ENCODE measurements at places on chromosomes 1 and 21.

GRCh38 chr1:8493916-8494540 is 176.1 kb downstream of the SLC45A1 start:
- DNase-seq: no peak

DNA sequence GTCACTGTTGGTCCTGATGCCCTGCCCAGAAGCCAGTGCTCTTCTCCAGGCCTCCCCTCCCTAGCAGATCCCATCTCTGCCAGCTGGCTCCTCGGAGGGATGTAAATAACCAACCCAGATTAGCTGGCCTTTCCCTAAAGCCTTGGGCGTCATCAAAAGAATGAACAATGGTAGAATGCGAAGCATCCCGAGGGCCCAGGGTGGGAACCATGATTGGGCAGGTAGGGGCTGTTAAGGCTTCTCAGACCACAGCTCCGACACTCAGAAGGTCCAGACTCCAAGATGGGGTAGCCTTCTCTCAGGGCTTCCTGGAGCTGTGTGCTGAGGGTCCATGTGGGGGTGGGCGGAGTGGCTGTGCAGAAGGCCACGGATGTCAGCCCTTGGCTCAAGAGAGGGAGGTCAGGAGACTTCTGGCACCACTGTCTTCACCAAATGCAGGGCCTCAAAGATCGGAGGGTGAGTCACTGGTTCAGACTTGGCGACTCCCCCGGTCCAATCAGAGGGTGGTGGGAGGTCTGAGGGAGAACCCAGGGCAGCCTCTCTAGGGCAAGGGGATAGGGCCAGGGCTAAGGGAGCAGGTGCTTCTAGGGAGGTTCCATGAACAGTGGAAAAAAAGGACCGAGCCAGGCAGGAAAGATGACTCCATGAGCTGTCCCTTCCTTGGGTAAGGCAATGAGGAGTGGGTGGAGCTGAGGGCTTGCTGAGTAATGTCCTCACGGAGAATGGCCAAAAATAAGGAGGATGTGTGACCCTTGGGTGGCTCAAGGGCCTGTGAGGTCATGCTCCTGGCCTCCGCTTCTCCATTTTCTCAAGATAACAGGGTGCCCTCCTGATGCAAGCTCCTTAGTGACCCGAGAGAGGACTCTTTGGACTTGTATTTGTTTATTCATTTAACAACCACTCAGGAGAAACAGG is 58.4 kb upstream of the EPS8L3 start:
- peak; percentile 89 for DNase-seq

DNA sequence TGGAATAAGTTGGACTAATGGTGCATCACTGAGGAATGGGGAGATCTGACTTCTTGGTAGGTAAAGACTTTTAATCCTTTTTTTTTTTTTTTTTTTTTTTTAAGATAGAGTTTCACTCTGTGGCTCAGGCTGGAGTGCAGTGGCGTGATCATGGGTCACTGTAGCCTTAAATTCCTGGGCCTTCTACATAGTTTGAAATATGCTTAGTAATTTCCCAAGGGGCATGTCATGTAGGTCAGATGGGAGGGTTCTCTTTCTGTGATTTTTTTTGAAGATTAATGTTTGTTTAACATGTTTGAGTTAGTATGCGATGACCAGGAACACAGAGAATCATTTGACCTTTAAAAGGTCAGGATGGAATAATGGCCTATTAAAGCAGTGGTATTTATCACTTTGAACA is 129.1 kb downstream of the S1PR1 start:
- peak; percentile 47 for DNase-seq

DNA sequence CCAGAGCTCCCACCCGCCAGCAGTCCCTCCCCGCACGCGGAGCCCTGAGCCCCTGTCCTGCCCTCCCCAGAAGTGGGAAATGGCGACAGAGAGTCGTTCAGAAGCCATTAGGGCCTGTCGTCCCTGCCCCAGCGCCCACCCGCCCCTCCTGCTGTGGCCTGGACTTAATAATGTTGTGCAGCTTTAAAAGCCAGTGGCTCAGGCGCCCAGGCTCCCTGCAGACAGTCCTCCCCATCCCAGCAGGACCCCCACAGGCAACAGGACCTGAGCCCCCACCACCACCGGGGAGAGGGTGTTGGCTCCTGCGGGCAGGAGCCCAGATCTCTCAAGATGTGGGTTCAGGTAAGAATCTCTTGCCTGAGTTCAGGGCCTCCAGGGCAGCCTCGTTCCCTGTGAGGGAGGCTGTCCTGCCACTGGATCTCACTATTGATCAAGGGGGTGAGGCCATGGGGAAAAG is 125.3 kb upstream of the RUNX3 start:
- DNase-seq: no peak

DNA sequence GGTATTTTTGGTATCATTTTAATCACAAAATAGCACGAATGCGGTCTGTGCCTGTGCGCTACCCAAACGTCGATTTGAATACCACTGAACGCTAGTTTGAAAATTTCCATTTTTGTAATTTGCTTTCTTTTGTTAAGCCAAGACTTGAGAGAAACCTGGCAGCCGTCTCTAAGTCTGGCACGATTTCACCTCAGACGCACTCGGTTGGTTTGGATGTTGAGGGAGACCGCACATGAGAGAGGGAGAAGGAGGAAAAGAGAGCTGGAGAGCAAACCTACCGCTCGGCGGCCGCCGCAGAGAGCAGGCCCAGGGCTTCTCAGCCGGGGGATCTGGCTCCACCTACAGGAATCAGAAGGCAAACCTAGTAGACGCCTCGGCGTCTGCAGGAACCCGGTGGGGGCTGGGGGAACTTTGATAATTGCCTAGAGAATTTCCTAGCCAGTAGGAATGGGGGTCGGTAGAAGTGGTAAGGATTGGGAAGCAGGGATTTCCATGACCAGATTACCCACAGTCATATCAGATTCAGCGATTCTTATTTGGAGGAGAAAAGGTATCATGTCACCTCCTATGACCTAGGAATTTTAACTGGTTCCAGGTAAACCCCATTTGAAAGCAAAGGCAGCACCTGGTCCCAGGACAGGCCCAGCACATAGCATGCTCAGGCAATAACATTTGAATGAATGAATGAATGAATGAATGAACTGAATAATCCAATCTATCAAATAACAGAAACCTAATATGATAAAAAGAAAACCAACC is 83.2 kb downstream of the TM2D1 start:
- DNase-seq: peak; percentile 79

GRCh38 chr1:27979151-27979858 is 19.5 kb downstream of the XKR8 start:
- peak; percentile 79 for DNase-seq

- DNase-seq: no peak
Measured at GRCh38 chr1:180933141-180933540, 20.4 kb downstream of the KIAA1614 start.

- no peak for DNase-seq
Measured at GRCh38 chr1:205312866-205313562, 8.5 kb downstream of the NUAK2 start.

GRCh38 chr1:112472142-112472541 is 36.6 kb upstream of the WNT2B start:
- DNase-seq: no peak

DNA sequence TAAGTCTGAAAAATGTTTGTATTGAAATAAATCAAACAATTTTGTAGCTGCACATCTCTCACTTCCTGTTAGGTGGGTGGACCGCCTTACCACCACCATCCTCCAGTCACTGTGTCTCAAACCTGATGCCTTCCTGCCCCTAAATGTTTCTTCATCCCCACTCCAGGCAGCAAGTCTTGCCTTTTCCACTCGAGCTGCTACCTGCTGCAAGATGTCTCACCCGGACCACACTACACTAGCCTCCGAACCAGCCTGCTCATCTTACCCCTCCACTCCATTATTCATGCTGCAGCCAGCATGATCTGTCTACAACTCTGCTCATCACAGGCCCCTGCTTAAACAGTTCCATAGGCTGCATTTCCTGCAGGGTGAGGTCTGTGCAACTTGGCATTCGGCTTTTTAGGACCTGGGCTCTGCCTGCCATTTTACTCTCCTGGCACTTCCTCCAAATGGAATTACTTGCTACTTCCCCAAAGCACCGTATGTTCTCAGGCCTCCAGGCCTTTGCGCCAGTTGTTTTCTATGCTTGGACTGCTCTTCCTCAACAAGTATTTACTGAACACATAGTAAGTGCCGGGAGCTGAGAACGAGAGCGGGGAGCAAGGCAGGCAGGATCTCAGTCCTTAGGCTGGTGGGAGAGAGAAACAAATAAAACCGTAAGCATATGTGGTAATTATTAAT is 5.2 kb upstream of the SF3A3 start:
- DNase-seq: no peak

DNA sequence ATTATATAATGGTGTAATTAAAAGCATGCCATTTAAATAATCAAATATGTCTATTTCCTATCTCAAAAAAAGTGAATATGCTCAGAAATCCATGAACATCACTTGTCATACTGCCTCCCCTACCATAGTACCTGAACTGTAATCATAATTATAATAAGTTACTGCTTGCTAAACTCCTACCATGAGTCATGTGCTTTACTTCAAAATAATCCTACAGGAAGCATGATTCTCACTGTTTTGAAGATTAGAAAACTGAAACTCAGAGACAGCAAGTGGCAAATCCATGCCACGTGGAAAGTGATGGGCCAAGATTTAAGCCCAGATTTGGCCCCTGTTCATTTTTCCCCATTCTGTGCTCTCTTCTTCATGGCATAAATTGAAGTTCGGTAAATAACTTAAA is 5.2 kb downstream of the LRRC7 start:
- DNase-seq: no peak

GRCh38 chr1:7221826-7222694 is 436.8 kb downstream of the CAMTA1 start:
- no peak for DNase-seq

- no peak for DNase-seq
Measured at GRCh38 chr1:118115567-118116295, 69.3 kb downstream of the SPAG17 start.

- no peak for DNase-seq
Measured at GRCh38 chr1:202794051-202794740, 14.0 kb downstream of the KDM5B start.

DNA sequence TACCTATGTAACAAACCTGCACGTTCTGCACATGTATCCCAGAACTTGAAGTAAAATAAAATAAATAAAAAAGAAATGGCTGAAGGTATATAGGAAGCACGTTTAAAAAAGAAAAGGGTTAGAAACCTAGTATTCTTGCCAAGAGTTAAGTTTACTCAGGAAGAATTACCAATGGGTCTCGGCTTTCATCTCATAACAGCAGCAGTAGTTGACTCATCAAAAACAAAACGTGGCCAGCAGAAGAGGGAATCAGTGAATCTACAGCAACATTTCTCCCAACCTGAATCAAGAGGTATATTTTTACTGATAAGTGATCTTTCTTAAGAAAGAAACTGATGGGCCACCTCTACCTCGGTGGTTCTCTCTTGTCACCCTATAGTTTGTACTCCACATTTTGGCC is 340.3 kb downstream of the BRINP2 start:
- DNase-seq: no peak

DNA sequence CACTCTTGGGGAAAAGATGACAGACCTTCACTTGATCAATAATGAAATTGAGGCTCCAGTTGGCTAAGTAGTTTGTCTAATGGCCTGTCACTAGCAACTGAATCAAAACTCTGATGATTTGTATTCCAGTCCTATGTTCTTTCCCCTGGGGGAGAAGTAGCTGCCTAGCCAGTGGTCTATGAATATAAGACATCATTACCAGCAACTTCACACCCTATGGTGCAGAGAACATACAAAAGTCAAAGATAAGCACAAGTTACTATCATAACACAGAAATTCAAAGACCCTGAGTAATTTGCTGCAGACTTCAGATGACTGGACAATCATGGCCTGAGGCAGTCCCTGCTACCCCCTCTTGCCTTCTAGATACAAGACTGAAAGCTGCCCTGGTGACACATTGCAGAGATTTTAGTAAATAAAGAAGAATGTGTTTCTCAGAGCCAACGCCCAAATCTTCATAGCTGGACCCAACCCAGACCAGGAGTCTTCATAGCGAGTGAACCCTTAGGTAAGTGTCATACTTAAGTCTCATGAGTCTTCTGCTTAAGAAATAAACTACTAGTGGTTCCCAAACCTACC is 993 bp downstream of the PDZK1 start:
- no peak for DNase-seq

DNA sequence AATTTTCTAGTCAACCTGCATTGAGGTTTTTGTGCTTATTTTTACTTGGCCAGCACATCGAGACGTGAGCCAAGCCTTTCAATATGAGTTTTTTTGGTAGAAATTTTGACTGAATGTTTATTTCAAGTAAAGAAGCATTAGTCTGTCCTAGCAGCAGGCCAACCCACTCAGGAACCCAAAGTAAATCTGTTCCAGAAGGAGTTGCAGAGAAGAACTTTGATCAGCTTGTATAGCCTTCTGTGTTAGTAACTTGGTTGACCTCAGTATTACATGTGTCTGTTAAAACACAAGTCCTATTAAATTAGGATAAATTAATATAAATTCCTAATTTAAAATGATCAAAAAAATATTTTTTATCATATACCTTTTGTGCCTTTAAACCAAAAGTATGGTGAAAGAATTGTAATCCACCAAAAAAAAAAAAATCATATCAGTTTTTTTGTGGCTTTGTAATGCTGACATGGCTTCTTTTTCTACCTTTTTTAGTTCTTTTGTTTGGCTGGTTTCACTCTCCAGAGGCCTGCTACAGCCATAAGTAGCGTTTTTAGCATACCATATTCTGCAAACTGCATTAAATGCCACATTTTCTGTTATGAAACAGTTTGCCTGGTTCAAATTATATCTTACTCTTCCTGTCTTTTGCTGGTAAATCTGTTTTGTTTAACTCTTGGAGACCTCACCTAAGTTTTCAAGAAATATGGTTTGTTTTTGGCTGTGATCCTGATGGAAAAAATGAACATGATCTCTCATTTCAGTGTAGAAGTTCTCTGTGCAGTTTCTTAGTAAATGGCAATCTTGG is 39.5 kb downstream of the ATF6 start:
- DNase-seq: peak; percentile 80

DNA sequence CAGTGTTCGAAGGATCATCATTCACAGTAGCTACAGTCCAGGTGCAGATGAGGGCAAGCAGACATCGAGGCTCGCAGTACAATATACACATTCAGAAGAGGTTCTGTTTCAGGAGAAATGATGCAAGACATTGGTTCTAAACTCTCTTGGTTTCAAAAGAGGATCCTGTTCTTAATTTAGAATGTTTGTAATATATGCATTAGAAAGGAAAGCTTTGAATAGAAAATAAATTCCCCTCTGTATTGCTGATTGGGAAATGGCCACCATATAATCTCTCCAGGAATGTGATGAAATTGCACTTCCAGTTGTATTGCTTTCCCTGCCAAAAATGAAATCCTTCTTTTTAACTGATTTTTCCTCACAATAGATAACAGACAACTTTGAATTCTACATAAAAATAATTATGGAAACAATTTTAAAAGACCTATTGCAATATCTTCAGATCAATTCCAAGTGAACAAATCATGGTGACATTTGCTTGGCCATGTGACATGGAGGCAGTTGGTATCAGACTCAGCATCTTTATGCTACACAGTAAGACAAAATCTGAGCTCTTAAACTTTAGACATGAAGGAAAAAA is 27.6 kb upstream of the SIPA1L2 start:
- peak; percentile 71 for DNase-seq

GRCh38 chr1:67227196-67227595 is 60.9 kb downstream of the IL23R start:
- DNase-seq: peak; percentile 45

DNA sequence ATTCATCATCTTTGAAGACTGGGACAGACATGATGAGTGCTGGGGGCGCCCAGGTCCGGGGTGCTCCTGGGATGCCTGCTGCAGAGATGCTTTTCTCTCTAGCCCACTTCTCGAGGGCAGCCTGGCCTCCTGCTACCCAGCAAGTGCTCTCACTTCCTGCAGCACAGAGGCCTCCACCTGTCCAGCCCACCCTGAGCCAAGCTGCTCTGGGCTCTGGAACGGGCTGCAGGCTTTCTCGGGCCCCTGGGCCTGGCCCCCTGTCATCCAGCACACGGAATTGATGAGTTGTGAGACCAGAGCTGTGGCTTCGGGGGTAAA is 469.5 kb upstream of the VAMP3 start:
- DNase-seq: no peak

GRCh38 chr1:224181453-224181810 is 1.6 kb upstream of the DEGS1 start:
- no peak for DNase-seq
